ENCODE measurements at places on chromosomes 4 and X.

DNA sequence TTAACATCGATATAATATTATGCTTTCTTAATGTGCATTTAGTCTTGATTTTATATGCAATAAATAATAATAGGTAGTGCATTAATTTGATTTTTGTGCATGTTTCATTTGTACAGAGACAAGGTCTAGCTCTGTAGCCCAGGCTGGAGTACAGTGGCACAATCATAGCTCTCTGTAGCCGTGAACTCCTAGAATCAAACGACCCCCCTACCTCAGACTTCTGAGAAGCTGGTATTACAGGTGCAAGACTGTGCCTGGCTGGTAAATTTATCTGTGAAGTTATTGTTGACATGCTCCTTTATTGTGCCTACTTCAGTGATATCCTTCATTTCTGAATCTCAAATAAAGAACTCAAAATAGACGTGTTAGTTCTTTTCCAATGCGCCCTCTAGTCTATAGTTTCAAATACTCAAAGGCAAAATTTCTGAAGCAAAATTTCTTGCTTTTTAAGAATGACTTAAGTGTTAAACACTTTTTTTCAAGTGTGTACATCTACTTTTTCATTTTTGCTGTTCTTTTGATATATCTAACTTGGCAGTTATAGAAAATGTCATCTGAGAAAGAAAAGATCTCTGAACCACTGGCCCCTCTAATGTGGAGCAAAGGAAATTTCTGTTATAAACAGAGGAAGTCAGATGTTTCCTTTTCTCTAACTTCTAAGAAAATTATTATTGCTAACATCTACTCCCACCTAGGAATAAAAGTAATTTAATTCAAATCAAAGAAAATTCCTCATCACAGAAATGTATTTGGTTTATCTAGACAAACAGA, 28.3 kb upstream of the GUCY1A1 start:
- DNase-seq = no peak

DNA sequence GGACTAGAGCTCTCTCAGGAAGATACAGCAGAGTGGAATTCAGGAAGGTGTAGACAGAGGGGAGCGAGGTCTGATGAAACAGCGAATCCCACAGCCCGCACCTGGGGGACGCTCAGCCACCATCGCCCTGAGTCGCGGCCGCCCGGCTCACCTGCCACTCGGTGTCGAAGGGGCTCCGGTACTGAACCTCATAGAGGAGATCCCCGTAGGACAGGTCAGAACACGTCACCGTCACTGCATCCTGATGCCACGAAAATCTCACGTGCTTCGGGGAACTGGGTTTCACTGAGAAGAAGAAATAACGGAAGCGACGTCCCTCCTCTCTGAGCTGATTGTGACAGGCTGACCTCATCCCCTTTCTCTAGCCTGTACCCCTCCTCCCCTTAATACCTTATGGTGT, 10.2 kb downstream of the CRLF2 start:
- DNase-seq = no peak

DNA sequence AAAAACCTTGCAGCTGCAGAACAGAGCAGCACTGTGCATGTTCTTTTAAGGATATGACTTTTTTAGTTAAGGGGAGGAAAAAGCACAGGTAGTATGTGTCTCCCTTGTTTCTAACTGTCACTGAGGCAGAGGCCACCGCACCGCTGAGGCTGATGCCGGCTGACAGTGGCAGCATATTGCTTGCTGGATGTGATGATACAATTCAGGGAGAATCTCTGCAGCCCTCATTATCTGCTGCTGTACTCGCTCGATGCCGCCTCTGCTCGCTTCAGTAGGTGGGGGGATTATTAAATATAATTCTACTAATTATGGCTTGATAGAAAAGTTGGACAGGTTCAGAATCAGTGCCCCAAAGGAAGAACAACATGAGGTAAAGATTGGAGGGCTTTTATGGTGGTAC, 378.8 kb upstream of the NOCT start:
- DNase-seq = no peak

DNA sequence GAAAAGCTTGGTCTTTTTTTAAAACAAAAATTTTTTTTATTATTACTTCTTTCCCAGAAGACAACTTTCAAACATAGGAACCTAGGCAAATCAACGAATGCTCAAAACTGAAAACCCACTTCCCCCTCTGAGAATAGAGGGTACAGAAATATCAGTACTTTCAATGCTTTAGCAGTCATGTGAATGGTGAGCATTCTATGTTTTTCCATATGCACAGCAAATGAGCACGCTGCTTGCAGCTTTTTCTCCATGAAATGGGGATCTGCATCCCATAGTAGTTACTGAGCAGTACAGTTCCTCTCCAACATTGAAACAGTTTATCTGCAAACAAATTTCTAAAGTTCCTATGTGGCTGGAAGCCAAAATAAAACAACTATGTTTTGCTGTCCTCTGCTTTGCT, 108.4 kb upstream of the BMP2K start:
- no peak for DNase-seq

DNA sequence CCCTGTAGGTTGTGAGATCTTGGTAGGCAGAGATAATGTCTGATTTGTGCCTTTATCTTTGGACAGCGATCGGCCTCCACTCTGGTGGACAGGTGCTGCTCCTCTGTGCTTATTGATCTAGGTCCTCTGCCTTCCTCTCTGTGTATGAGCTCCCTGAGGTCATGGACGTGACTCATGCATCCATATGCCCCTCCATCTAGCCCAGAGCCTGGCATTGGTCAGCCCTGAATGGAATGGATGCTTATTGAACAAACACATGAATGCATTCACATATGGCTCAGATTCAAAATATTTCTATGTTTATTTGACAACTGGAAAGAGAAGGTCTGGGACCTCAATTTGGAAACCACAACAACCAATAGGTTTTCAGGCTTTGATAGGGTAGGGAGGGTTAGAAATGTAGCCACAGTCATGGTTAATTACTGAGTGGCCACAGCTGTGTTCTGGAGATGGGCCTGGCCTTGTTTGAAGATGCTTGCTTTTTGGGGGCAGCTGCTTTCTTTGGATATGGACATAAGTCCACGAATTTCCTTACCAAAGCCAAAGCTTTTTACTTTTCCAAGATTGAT, 76.2 kb downstream of the SEL1L3 start:
- DNase-seq = no peak

- DNase-seq = no peak
Observed at GRCh38 chrX:29662101-29662500, 553.3 kb upstream of the MAGEB2 start.

DNA sequence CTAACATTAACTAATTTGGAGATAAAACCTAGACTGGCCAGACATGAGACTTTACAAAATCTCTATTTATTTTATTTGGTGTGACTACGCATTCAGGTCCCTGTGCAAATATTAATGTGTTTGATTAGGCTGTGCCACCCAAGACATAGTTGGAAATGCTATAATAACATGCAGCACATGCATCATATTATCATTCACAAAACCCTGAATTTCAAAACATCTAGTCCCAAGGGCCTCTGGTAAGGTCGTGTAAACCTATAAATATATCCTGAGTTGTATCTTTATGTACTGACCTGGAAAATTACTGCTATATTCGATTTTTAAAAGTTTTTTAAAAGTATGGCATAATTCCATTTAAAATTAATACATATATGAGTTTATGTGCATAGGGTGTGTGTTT, 47.1 kb upstream of the FAT4 start:
- DNase-seq = no peak

DNA sequence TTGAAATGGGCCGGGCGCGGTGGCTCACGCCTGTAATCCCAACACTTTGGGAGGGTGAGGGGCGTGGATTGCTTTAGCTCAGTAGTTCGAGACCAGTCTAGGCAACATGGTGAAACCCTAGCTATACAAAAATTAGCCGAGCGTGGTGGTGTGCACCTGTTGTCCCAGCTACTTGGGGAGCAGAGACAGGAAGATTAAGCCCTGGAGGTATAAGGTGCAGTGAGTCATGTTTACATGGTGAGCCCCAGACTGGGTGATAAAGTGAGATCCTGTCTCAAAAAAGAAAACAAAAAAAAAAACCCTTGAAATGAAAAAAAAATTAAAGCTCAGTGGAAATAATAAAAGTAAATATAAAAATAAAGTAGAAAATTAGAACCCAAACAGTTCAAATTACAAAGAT, 6.9 kb upstream of the XAGE2 start:
- no peak for DNase-seq

DNA sequence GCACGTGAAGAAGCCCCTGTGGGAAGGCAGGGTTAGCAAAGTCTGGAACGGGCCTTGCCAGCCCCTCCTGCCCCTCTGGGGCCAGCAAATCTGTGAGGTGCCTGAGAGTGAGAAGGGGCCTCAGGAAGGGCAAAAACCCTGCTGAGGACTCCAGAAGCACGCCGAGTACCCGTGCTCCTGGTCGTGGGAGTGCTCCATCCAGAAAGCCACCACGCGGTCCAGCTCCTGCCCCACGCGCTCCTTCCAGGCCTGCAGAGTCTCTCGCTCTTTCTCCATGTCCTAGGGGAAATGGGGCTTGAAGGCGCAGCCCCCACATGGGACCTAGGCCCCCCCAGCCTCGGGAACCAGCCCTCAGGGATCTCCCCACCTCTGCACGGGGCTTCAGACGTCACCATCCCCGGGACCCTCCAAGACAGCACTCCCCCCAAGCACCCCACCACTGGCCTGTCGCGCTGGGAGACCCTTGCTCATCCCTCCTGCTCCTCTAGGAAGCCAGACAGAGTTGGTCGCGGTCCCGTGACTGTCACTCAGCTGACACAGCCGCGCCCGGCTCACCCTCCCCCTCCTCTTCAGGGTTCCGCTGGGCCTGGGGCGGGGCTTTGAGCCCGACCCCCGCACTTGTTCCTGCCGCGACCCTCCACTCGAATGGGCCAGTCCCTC, at the start of gene RENBP:
RENBP (minus strand) TSS at position 504 of the 660 bp plus-strand sequence; CDS start at position 471, 33 bp downstream.
- DNase-seq = peak; percentile 47

- DNase-seq = no peak
Observed at GRCh38 chrX:84046403-84046984, 141.5 kb downstream of the RPS6KA6 start.

GRCh38 chrX:115939636-115940160, 230.8 kb upstream of the AGTR2 start:
- no peak for DNase-seq

DNA sequence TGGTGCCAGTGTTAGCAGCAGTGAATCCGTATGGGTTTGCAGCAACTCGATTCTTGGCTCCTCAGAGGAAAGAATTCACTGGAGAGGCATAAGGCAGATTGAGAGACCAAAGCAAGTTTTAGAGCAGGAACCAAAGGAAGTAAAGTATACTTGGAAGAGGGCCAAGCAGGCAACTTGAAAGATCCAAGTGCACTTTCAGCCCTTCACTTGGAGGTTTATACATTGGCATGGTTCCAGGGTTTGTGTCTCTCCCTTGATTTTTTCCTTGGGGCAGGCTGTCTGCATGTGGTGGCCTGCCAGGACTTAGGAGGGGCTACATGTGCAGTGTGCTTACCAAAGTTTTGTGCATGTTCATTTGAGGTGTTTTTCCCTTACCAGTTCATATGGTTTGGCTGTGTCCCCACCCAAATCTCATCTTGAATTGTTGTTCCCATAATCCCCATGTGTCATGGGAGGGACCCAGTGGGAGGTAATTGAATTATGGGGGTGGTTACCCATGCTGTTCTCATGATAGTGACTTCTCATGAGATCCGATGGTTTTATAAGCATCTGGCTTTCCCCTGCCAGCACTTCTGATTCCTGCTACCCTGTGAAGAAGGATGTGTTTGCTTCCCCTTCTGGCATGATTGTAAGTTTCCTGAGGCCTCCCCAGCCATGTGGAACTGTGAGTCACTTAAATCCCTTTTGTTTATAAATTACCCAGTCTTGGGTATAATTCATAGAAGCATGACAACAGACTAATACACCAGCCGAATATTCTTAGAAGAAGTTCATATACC, 86.2 kb upstream of the TSPAN5 start:
- DNase-seq = no peak

- DNase-seq = no peak
Observed at GRCh38 chr4:65018313-65018712, 609.1 kb upstream of the TECRL start.

DNA sequence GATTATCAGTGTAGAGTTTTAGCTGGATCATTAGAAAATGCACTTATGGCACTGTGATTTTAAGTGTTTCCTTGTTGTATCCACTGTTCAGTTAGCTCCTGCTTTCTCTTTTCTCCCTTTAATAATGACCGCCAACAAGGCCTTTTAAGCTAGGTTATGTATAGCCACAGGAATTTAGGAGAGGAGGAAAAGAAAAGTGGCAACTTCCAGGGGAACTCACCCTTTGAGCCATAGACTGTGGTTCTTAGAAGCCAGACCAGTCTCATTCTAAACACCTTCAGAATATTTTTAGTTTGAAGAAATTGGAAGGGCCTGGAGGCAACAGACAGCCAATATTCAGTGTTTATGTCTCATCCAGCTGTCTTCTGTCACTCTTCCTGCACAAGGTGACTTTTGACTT, 6.1 kb downstream of the FGF2 start:
- no peak for DNase-seq

- no peak for DNase-seq
Observed at GRCh38 chr4:148068065-148068911, 336.4 kb downstream of the ARHGAP10 start.

GRCh38 chr4:18227880-18228279, 206.3 kb upstream of the LCORL start:
- DNase-seq = no peak

DNA sequence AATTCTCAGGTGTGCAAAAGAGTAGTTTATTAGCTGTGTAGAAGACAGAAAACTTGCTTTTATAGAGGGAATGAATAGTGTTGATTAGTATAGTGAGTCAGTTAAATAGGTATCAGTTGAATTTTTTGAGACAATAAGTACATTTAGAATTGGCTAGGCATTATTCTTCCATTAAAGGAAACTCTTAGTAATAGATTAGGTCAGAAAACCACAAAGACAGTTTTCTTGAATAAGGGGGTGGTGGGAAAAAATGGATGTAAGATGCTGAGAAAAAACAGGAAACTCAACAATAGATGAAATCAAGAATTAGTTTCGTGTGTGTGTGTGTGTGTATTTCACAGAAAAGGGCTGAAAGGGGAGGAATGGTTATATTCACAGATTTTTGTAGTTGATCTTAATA, 16.8 kb downstream of the CD38 start:
- no peak for DNase-seq

GRCh38 chrX:41291309-41291708, 42.7 kb upstream of the DDX3X start:
- no peak for DNase-seq

- no peak for DNase-seq
Observed at GRCh38 chr4:1559896-1560650, 124.0 kb downstream of the FAM53A start.

GRCh38 chr4:176439611-176440010, 119.8 kb downstream of the SPCS3 start:
- DNase-seq = no peak
